ENCODE measurements at places on chromosomes 6 and 20.

DNA sequence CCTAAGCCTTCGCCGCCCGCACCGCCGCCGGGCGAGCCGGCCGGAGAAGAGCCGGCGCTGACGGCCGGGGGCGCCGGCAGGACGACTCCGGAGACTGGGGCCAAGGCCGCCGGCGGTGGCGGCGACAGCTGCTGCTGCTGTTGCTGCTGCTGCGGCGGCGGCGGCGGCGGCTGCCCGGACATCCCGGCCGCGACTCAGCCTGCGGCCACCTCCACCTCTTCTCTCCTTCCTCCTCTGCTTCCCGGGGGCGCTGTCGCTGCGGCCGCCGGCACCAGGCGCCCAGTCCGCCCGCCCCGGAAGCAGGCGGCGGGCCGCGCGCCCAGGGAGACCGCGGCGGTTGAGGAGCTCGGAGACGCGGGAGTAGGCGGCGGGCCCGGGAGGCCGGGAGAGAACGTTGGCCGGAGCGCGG, 307 bp downstream of the RANBP9 start:
- DNase-seq: no peak

DNA sequence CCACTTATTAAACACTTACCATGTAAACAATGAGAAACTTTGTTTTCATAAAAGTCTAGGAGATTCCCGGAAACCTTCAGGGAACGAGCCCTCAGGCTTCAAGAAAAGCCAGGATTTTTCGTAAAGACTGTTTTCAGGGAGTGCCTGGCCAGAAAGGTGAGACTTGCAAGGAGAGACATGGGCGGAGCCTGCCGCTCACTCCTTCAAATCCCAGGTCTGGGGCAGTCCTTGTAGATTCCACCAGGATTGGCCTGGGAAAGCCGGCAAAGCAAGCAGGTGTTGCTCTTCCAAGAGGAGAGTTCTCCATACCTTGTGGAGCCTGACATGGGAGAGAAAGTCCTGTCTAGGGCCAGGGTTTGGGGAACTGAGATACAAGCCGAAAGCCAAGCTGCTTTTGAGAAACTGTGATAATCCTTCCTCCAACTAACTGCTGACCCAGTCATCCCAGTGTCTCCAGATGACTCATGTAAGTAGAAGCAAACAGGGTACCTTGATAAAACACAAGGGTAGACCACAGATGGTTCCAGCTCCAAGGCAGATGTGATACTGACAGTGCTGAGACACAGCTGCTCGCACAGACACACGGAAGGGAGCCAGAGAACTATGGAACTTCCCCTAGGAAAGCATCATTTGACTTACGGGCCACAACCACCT, 69.4 kb upstream of the NAA20 start:
- no peak for DNase-seq

DNA sequence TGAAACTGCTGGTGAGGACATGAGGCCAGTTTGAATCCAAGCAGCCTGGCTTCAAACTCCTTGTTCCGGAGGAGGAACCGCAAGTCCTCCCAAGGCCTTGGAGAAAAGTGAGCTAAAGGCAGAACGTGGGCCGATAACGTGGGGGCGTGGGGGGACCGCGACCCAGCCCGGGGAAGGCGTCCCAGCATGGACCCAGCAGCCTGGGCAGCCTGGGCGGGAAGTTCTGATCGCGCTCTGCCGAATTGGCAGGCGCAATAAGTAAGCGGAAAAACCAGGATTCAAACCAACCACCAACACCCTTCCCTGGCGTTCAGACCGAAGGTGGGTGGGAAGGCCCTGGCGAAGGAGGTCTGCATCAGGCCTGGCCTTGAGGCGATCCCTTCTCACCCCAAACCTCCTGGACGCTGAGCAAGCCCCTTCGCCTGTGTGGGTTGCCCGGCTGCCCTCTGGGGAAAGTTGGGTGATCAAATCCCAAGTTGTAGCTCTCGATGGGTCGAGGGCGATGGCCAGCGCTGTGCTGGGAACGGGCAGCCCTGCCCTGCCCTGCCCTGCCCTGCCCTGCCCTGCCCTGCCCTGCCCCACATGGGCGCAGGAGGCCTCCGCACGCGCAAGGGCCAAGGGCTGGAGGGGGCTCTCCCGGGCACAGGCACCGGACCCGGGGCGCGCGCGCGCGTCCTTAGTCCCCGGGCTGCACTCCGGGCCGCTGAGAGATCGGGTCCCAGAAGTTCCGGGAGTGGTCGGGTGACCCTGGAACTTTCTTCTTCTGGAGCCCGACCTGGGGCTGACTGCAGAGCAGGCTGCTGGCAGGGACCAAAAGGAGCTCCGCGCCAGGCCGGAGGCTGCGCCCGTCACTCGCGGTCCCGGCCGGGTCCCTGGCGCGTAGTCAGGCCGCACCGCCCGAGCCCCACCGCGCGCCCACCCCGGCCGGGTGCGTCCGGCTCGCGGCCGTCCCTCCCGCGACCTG, 637 bp upstream of the SLC22A3 start:
- no peak for DNase-seq

GRCh38 chr6:157385482-157385881, 4.5 kb downstream of the ZDHHC14 start:
- no peak for DNase-seq

- no peak for DNase-seq
Observed at GRCh38 chr6:148972481-148972880, 225.7 kb downstream of the UST start.
